ENCODE measurements at places on chromosomes 2 and 18.
A peak's percentile ranks its signal among the peaks of the same experiment; 100 is the strongest.

GRCh38 chr18:54877076-54877475, 48.8 kb downstream of the RAB27B start:
- DNase-seq: no peak

GRCh38 chr2:177478029-177478428, 85.5 kb downstream of the AGPS start:
- no peak for DNase-seq

GRCh38 chr2:53114991-53115390, 652.6 kb upstream of the CHAC2 start:
- no peak for DNase-seq

DNA sequence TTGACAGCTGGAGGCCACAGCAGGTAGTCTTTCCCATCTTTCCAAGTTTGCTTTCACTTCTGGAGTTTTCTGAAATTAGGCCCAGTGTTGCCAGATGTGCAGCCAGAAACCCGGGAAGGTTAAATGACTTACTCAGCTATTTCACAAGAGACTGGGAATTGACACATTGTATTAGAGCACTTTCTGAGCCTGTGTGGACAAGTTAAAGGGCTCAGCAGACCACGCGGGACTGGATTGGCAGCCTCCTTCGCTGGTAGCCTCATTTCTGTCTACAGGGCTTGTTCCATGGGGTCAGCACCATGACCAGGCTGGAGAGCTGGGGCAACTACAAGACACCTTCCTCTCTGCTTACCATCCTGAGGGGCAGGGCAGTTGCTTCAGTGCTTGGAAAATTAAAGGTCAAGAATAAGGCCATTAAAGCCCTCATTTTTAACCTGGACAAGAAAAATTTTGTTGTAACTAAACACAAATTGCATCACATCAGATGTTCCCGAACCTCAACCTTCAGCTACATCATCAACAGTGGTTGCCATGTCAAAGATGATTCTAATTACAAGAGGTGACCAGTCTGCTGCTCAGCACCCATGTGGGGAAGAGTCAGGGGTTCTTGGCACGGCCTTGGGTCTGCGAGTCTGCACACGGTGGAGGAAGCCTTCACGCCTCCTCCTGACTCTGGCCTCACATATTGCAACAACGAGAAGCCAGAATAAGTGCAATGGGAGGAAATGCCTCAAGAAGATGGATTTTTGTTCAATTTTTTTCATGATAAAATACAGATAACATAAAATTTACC, 279.5 kb upstream of the RAB6C start:
- no peak for DNase-seq

- no peak for DNase-seq
These were observed 495.7 kb downstream of the TSN start for GRCh38 chr2:122251158-122251557.

DNA sequence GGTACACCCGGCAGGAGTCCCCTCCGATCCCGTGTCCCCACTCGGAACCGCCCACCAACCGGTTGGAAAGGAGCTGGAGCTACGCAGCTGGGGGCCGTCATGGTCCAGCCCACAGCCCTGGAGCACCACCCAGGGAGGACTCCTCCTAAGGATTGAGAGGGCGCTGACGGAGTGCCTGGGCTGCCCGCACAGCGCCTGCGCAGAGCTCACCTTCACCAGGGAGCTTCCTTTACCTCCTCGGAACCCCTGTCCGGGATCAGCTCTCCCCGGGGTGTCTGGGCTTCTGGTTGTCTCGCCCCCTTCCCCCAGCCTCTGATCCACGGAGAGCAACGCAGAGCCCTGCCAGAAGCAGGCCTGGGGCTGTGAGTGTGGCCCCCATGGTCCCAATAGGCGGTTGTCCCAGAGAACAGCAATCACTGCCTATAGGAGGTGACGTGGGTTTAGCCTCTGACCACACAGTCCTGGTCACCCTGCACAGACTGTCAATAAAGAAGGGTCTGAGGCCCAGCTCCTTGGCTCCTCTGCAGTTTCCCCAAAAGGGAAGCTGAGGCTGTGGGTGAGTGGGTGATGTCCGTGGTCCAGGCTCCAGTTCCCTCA, 14.6 kb downstream of the ALPG start:
- no peak for DNase-seq

GRCh38 chr2:47303341-47304148, 99.4 kb upstream of the MSH2 start:
- no peak for DNase-seq

DNA sequence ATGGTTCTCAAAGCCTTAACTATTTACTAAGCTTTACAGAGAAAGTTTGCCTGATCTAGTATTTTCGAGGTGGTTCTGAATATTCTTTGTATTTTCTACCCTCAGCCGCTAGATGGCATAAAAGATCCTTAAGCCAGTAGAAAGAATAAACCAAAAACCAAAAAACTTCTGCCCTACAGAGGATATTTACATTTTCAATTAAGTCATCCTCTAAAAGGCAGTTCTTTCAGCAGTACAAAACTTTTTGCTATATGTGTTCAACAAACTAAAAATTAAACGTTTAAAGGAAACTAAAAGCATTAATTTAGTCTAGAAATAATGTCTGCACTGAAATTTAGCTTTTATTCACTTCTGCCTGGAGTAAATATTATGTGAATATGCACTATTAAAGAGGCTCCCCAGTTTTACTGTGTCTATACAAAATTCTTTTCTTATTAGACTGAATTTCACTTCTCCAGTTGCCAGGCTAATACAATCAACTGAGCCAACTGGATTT, 297.5 kb downstream of the PIEZO2 start:
- DNase-seq: no peak

DNA sequence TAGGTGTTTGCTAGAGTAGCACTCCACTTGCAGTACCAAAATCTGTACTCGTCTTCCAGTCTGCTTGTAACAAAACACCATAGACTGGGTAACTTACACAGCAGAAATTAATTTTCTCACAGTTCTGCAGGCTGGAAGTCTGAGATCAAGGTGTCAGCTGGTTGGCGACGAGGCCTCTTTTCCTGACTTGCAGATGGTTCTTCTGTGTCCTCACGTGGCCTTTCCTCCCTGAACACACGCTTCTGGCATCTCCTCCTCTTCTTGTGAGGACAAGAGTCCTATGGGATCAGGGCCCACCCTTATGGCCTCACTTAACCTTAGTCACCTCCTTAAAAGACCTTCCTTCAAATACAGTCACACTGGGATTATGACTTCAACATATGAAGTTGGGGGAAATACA, 493.5 kb upstream of the MYT1L start:
- no peak for DNase-seq

DNA sequence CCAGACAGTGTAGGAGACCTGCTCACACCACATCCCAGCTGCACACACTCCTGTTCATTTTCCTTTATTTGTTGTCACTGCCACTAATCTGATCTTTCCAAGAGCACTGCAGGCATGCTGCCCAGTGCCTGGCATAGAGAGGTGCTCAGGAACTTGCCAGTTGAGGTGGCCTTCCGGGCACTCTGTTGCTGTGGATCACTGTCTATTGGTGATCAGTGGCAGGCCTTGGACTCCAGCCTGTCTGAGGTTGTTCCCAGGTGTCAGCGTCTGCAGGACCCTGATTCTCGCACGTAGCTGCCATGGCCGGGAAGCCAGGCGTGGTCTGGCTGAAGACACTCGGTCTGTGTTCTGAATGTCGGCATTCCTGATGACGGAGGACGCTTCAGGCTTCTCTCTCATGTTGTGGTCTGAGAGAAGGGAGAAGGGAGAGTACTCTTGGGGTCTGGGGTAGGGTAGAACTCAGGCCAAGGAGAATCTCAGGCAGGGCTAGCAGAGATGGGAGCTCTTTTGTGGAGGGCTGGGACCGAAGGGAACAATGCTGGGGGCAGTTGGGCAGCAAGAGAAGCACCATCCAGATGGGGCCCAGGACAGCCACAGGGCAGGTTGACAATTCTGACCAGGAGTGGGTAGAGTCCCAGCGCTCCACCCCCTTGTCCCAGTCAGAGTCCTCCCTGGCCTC, 240.9 kb downstream of the MYCN start:
- no peak for DNase-seq

- no peak for DNase-seq
These were observed 30.5 kb downstream of the HPCAL1 start for GRCh38 chr2:10333247-10333613.

GRCh38 chr2:72983500-72984161, 66.3 kb downstream of the EMX1 start:
- DNase-seq: no peak

DNA sequence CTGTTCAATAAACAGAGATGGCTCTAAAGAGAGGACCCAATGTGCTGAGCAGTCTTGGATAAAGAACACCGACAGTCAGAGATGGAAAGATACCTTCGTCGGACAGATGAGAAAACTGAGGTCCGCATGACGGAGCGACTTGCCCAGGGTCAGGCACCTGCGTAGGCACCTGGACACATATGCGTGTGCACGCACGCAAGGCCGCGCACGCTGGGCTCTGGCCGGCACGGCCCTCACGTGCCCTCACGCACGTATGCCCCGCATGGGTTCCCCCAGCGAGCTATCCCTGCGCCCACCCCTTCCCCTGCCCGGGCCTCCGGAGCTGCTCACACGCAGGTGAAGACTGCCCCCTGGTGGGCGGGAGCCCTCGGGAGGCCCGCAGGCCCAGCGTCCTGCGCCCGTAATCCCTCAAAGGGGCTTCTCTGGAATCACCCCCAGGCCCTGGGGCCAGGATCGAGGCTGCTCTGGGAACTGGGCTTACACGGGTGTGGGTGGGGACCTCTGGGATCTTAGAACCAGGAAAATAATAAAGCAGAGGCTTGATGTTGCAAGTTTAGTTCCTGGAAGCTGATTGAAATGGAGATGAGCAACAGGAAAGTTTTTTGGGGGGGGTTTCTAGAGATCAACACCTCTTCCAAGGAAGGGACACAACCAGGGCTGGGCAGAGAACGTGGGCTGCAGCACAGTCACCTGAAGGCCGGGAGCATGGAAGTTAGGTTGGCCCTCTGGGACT, 246.3 kb downstream of the TNS1 start:
- peak; percentile 28 for DNase-seq

DNA sequence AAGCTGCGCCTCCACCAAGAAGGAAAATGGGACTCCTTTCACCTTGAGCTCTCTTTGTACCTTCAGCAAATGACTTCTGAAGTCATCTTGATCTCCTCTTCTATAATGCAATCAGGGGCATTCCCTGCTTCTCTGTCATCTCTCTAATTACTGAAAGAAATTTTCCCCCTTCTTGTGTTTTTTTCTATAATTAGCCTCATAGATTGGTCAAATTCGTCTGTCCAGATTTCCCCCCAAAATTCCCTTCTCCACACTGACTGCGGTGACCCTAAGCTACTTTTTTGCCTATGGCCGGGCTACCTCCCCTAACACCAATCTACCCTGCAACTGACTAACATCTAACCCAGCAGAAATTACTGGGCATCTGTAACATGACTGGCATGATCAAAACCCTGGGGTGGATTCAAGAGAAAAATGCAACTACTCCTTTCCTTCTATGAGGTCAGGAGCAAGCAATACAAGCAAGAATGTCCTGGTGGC, 168.6 kb downstream of the BCL2 start:
- DNase-seq: no peak

Data from stimulated activated CD4-positive, alpha-beta T cell treated with anti-CD3 and anti-CD28 coated beads, Interleukin-1b, Interleukin-23, amount 100 ng/mL, for 1 hour (primary cell).